ENCODE measurements at places on chromosomes 4 and X.
A peak's percentile ranks its signal among the peaks of the same experiment; 100 is the strongest.

DNA sequence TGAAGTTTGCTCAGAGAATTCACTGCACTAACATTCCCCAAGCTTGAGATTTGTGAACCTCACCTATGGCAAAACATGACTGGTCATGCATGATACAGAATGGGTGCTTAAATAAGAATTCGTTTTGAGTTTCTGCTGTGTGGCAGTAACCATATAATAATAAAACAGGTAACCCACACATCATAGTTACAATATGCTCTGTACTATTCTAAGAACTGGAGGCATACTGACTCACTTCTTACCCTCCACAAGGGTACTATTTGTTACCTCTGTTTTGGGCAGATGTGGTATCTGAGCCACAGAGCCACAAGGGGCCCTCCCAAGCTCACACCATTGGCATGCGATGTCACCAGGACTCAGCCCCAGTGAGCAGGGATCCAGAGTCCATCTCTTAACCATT, 17.6 kb downstream of the SLC2A9 start:
- H3K27me3 ChIP-seq, result no peaks in the 10 kb centered on the region
- no peak for DNase-seq
- no peaks in the 10 kb centered on the region for H3K4me1 ChIP-seq

- DNase-seq, result no peak
- no peak overlapping the region for H3K4me3 ChIP-seq
- no peak overlapping the region for H3K27ac ChIP-seq
- H3K4me1 ChIP-seq, result no peaks in the 10 kb centered on the region
These were observed 68.5 kb downstream of the FGFBP1 start for GRCh38 chr4:15870079-15870478.

- H3K27me3 ChIP-seq, result no peaks in the 10 kb centered on the region
- H3K27ac ChIP-seq, result no peak overlapping the region
- no peak for DNase-seq
- no peak overlapping the region for H3K4me3 ChIP-seq
These were observed 1495.4 kb downstream of the RPA4 start for GRCh38 chrX:98379134-98379533.

DNA sequence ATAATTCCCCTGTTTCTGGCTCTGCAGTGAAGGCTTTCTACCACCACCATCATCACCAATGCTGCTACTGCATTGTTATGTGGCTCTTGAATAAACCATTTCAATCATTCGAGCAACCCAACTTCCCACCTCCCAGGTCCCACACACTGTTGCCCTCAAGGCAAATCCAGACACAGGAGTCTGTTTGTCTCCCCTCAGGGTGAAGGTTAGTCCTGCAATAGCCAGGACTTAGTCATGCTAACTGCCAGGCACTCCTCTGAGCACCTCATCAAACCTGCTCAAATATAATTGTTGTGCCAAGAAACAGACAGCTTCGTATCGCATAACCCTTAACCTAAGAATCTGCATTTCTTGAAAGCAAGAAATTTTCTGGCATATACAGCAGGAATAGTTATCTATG, 213.2 kb downstream of the KDR start:
- no peaks in the 10 kb centered on the region for H3K27me3 ChIP-seq
- no peaks in the 10 kb centered on the region for H3K4me1 ChIP-seq
- H3K36me3 ChIP-seq, result no peaks in the 10 kb centered on the region
- H3K27ac ChIP-seq, result no peak overlapping the region
- no peak for DNase-seq

GRCh38 chr4:18880871-18881270, 859.3 kb upstream of the LCORL start:
- H3K4me3 ChIP-seq, result no peak overlapping the region
- no peaks in the 10 kb centered on the region for H3K4me1 ChIP-seq
- no peaks in the 10 kb centered on the region for H3K36me3 ChIP-seq
- H3K27ac ChIP-seq, result peak overlapping the region; percentile 26

DNA sequence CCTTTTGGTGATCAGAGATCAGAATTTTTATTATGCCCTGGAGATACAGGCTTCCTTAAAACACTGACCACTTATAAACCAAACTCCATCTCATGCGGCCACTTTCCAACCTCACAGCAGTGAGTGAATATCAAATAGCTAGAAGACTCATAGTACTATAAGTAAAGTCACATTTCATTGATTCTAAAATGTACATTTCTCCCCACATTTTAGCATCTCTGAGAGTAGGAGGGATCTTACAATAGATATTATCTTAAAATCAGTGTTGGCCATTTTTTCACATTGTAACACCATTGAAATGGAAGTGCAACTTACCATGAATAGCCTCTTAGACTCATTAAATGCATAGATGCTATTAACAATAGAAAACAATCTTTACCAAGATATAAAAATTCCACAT, 17.4 kb downstream of the PCYT1B start:
- H3K27ac ChIP-seq, result no peak overlapping the region
- no peaks in the 10 kb centered on the region for H3K36me3 ChIP-seq
- no peaks in the 10 kb centered on the region for H3K4me1 ChIP-seq
- DNase-seq, result no peak

- H3K4me3 ChIP-seq, result no peak overlapping the region
- no peak for DNase-seq
- H3K4me1 ChIP-seq, result no peaks in the 10 kb centered on the region
- H3K27me3 ChIP-seq, result no peaks in the 10 kb centered on the region
- H3K36me3 ChIP-seq, result no peaks in the 10 kb centered on the region
These were observed 34.7 kb downstream of the IRS4 start for GRCh38 chrX:108701633-108702032.

GRCh38 chr4:130712038-130712437, 1616.1 kb downstream of the C4orf33 start:
- H3K27ac ChIP-seq, result no peak overlapping the region
- no peak for DNase-seq
- no peaks in the 10 kb centered on the region for H3K27me3 ChIP-seq
- no peaks in the 10 kb centered on the region for H3K36me3 ChIP-seq
- no peaks in the 10 kb centered on the region for H3K4me1 ChIP-seq

DNA sequence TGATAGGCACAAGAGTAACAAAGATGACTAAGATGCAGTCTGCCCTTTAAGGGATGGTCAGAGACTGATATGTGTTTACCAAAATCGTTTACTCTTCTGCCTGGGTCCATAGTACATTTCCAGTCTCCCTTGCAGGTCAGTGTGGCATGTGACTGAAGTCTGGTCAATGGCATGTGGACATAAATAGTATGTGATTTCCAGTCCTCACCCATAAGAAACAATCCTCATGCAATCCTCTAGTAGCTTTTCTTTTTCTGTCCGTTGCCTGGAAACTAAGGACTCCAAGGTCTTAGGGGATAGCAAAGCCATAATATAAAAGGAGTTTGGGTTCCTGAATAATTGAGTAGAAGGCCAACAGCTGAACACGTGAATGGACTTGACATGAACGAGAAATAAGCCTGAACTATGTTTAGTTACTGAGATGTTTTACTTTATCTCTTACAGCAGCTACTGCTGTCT, 1.1 kb downstream of the SLC9B2 start:
- H3K4me3 ChIP-seq, result peak overlapping the region; percentile 75
- peaks cover 8% of the 10 kb centered on the region for H3K4me1 ChIP-seq
- peak overlapping the region; percentile 89 for H3K27ac ChIP-seq
- no peaks in the 10 kb centered on the region for H3K36me3 ChIP-seq

DNA sequence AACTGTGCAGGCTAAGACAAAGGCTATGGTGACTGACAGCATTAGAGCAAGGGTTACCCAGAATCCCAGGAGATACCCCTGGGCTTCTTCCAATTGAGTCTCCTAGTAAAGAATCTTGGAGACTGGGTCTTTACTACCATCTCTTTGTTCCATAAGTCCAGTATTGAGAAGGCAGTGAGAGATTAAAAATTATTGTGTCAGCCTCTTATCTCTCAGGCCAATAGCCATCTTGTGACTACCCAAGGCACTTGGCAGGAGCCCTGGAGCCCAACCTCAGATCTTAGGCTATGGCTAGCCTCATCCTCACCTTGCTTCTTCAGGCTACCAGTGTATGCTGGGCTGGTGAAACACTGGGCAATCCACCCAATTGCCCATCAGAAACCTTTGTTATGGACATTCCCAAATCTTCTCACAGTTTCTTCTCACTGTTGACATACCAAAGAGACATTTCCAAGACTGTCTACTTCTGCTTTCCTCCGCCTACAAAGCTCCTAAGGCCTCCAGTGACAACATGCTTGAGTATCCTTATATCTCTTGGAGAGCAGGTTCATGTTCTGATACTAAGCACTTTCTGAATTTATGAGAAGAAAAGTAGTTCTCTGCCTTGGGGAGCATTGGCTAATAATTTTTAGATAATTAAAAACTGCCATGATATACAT, 76.3 kb upstream of the STIM2 start:
- H3K27ac ChIP-seq, result no peak overlapping the region
- no peak overlapping the region for H3K4me3 ChIP-seq
- H3K4me1 ChIP-seq, result peaks cover 3% of the 10 kb centered on the region
- no peaks in the 10 kb centered on the region for H3K36me3 ChIP-seq

DNA sequence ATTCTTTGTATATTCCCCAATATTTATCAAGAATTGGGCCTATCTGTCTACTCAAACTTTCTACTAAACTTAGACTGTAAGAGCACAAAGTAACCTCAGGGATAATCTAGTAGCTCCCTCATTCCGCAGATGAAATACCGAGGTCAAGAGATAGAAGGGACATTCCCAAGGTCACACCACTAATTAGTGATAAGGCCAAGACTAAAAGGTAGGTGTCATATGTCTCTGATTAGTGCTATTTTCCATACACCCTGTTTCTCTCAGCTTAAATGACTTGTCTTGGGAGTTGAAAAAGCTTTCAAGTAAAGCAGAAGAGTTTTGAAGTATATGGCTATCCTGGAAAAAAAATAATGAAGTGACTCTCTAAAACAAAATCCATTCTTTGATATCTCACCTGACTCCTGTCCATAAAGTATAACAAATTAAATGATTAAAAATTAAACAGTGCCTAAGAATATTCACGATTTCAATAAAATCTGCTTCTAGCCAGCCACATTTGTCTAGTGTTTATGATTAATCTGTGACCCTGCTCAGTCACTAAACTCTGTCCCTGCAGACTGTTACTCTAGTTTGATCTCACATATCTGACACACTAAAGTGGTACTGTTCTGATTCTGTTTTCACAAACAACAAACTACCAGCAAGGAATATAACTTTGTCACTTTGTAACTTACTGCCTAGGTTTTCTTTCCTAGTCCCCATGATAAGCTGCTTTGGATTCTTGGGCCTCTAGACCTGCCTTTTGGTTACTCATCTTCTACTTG, 10.3 kb downstream of the GPR174 start:
- H3K4me1 ChIP-seq, result no peaks in the 10 kb centered on the region
- no peak overlapping the region for H3K4me3 ChIP-seq
- no peak overlapping the region for H3K27ac ChIP-seq
- H3K27me3 ChIP-seq, result no peaks in the 10 kb centered on the region

- no peak overlapping the region for H3K27ac ChIP-seq
- no peaks in the 10 kb centered on the region for H3K36me3 ChIP-seq
- no peaks in the 10 kb centered on the region for H3K4me1 ChIP-seq
- H3K4me3 ChIP-seq, result no peak overlapping the region
- DNase-seq, result no peak
These were observed 103.6 kb upstream of the ADGRG2 start for GRCh38 chrX:19225909-19226308.

GRCh38 chrX:54043056-54043455, 1.2 kb downstream of the PHF8 start:
- no peaks in the 10 kb centered on the region for H3K4me1 ChIP-seq
- H3K36me3 ChIP-seq, result no peaks in the 10 kb centered on the region

DNA sequence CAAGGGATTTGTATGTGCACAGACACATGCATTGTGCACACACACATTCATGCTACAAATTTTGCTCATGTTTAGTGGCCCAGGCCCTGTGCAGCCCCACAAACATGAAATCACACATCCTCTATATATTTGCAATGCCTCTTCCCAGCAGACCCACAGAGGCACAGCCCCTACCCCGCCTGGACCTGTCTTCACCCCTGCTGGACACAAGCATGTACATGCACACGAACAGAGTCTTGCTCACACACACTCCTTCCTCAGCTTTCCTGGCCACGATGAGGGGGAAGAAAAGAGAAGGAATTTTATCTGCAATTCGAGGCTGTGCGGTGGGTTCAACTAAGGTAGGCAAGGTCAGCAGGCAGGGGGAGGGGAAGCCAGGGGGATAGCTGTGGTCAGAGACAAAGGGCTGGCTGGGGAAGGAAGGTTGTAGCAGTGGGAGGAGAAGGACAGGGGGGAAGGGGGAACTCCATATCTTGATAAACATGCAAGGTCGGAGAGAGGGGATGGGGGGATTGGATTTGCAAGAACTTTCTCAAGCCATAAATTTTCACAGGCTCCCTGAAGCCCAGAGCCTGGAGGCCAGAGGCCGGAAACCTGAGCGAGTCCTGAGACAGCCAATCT, 156.4 kb downstream of the EFNB1 start:
- H3K4me3 ChIP-seq, result no peak overlapping the region

DNA sequence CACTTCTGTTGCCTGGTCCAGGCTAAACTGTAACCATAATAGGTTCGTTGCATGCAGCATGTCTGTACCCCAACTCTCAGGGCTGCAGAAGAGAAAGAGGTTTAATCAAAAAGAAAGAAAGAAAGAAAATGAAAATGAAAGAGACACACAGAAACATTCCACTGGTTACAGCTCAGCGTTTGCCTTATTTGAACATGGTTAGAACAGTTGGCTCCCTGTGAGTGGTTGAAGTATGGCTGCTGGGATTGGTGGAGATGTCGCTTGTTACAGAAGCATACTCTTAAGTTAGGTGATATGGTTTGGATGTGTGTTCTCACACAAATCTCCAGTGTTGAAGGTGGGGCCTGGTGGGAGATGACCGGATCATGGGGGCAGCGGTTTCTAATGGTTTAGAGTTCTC, 36.3 kb downstream of the ARSD start:
- no peak overlapping the region for H3K27ac ChIP-seq
- H3K4me3 ChIP-seq, result no peak overlapping the region
- H3K36me3 ChIP-seq, result no peaks in the 10 kb centered on the region
- H3K4me1 ChIP-seq, result no peaks in the 10 kb centered on the region
- H3K27me3 ChIP-seq, result no peaks in the 10 kb centered on the region
- no peak for DNase-seq

GRCh38 chr4:173635395-173635794, 105.4 kb upstream of the HAND2 start:
- H3K4me1 ChIP-seq, result no peaks in the 10 kb centered on the region
- no peaks in the 10 kb centered on the region for H3K27me3 ChIP-seq
- no peak for DNase-seq
- no peak overlapping the region for H3K4me3 ChIP-seq

GRCh38 chr4:103123114-103123513, 23.5 kb upstream of the BDH2 start:
- DNase-seq, result no peak
- no peak overlapping the region for H3K27ac ChIP-seq
- H3K4me3 ChIP-seq, result no peak overlapping the region
- no peaks in the 10 kb centered on the region for H3K27me3 ChIP-seq
- no peaks in the 10 kb centered on the region for H3K36me3 ChIP-seq

- no peaks in the 10 kb centered on the region for H3K36me3 ChIP-seq
- DNase-seq, result no peak
- H3K4me3 ChIP-seq, result no peak overlapping the region
These were observed 178.1 kb downstream of the SH3KBP1 start for GRCh38 chrX:19709117-19709811.

DNA sequence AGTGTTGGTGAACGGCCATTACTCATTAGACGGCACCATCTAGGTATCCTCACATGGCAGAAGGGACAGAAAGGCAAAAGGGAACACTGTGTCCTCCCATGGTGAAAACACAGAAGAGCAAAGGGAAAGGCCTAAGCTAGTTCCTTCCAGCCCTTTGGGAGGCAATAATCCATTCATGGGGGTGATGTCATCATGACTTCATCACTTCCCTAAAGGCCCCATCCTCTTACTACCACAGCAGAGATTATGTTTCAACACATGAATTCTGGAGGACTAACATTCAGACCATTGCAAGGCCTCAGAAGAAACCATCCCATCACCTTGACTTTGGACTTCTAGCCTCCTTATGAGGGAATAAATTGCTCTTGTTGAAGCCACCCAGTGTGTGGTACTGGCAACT, 238.2 kb downstream of the MGST2 start:
- no peak overlapping the region for H3K4me3 ChIP-seq
- no peak for DNase-seq
- H3K36me3 ChIP-seq, result no peaks in the 10 kb centered on the region
- H3K27ac ChIP-seq, result no peak overlapping the region
- H3K4me1 ChIP-seq, result no peaks in the 10 kb centered on the region

Measured in uterus (tissue), 4 donors.